Foreskin fibroblast (primary cell): ENCODE measurements at places on chromosomes 13 and 19.

GRCh38 chr19:10557603-10558197 lies 8.1 kb downstream of the KRI1 start:
- no peak for DNase-seq

GRCh38 chr19:16118489-16119033 lies 6.9 kb downstream of the RAB8A start:
- no peak for DNase-seq

DNA sequence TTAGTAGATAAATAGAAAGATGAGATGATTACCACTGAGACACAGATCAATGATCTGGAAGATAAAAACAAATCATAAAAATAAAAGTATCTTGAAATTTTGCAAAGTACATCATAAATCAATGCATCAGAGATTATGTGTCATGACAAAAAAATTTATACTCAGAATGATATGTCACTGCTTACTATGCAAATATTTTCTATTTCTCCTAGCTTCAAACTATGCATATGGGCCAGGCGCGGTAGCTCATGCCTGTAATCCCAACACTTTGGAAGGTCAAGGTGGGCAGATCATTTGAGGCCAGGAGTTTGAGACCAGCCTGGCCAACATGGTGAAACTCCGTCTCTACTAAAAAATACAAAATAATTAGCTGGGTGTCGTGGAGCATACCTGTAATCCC lies 17.3 kb upstream of the RBM26 start:
- DNase-seq = no peak

- DNase-seq = no peak
These were observed 401.2 kb downstream of the SPRY2 start for GRCh38 chr13:79939689-79940088.

- no peak for DNase-seq
These were observed 2.2 kb upstream of the SPRYD7 start for GRCh38 chr13:49938314-49938713.

DNA sequence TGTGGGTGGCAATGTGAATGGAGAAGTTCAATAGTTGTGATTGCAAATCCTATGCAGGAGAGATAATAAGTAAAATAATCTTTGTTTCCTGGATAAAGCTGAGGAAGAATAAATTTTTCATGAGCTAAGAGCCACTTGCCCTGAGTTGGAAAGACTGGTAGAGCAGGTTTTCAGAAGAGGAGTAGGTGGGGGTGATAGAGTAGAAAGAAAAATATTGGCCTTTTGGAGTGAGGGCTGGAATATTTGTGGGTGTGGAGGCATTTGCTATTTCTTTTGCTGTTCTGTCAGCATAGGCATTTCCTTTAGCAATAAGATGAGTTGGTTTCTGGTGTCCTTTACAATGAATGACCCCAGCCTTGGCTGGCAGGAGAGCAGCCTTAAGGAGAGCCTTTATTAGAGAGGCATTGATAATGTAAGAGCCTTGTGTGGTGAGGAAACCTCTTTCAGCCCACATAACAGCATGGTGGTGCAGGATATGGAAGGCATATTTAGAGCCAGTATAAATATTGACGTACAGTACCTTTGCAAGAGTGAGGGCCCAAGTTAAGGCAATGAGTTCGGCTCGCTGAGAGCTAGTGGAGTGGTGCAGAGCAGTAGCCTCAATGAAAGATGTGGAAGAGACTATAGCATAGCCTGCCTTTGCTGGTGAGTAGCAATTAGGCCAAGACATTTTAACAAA lies 11.6 kb upstream of the ZNF431 start:
- no peak for DNase-seq

DNA sequence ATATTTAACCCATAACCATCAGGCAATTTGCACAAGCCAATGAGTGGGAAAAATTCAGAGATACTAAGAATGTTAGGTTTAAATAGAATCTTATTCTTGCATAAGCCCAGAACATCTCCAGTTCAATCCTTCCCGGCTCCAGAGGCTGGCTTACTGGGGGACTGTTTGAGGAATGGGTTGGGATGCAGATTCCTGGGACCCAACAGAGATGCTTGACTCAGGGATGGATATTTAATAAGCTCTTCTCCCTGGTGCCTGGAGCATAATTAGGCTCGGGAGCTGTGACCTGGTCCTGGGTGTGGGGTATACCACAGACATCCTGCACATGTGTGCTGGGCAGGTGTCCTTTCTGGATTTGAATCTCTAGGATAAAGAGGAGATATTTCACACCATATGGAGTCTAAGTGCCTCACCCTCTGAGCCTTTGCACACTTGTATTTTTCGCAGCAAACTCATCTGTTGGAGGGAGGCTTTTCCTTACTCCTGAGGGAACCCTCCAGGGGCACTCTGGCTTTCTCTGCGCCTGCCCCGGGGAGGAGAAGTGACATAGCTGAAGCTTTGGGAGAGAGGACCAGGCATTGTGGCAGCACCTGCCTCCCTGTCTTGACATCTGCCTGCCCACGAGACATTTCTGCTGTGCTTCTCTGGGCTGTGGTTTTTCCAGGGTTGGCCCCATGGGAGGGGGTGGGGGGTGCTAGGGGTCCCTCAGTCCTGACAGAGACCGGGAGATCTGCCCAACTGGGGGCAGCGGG lies 36.1 kb upstream of the ANKRD10 start:
- DNase-seq = no peak

DNA sequence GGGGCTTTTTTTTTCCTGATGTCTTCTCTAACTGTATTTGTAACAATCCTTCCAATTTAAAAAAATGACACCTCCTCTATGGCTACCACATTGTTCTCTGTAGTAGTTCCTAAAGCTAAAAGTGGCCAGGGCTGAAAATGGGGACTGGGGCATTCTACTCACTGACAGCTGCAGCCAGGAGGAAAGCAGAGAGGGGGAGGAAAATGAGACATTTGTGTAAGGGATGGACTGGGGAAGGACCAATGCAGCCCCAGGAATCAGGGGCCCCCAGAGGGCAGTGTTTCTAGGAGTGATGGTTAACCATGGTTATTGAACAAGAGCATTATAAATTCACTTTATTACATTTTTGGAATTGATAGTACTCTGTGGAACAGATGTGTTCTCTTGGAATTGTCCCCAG lies 34.3 kb upstream of the C1QTNF9 start:
- no peak for DNase-seq

DNA sequence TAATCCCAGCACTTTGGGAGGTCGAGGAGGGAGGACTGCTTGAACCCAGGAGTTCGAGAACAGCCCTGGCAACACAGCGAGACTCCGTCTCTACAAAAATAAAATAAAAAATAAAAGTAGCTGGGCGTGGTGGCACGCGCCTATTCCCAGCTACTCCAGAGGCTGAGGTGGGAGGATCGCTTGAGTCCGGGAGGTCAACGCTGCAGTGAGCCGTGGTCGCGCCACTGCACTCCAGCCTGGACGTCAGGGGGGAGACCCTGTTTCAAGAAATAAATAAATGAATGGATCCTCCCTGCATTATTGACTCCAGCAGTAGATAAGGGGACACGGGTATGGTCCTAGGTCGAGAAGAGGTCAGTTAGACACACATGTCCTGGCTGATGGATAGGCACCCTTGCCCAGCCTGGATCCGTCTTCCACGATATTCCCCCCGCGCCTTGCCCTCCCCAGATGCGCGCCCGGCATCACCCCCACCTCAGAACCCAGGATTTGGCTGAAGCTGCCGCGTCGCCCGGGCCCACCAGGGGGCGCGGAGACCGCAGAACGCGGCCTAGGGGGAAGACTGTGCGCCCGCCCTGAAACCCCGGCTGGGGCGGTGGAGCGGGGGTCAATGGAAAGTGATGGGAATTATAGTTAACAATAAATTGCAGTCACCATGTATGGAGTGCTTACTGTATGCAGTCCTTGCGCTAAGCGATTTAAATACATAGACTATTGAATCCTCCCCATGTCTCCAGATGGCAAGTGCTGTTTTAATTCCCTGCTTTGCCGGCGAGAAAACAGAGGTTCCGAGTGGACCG lies 2.1 kb upstream of the HOOK2 start:
- DNase-seq = peak; percentile 92

DNA sequence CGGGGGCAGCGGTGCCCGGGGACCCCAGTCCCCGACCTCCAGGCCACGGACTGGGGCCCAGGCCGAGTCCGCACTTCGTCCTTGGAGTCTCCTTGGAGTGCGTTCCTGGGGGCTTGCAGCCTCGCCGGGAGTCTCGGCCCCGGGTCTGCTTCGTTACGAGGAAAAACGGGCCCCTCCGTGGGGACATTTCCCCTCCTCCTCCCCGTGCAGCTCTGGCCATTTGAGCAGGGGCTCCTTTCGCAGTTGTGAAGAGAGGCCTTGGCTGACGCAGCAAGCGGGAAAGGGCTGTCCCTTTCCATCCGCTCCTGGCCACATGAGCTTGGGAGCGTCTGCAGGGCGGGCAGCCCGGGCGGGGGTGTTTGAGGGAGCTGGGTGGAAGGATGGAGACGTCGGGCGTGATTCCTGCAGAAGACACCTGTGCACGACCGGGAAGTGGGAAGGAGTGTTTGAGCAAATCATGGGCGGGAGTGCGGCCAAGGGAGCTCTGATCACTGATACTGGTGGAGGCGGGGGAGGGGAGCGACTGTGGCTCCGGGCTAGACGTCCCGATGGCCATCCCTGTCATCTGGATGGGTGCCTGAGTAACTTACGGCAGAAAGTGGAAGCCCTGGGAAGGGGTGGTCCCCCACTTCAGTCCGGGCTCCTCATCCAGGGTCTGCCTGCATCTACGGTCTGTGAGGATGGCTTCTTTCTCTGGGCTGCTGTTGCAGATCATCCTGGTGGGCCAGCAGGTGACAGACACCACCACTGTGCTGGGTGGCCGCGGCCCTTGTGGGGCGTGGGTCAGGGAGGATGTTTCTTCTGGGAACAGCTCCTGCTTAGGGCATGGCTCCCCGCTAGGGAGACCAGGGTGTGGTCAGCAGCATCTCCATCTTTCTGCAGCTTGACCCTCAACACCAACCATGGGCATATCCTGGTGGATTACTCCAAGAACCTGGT lies 736 bp downstream of the GPI start:
- DNase-seq = peak; percentile 66

DNA sequence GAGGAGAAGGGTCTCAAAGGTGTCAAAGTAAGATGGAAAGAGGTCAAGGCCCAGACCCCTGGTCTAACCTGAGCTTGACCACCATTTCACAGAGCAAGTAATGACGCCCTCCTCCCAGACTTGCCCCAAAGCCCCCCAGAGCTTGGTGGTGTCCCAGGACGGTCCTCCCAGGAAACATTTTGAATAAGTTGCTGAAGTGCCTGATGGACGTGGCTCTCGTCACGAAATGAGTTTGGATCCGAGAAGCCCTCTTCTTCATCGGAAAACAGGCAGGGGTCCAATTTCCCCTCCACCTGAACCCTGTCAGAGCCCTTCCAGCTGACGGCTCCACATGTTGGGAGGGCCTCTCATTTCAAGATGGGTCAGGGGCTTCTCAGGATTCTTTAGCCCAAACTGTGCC lies 54.5 kb upstream of the TPM4 start:
- no peak for DNase-seq

GRCh38 chr19:34734537-34735103 lies 577 bp downstream of the ZNF181 start:
- peak; percentile 80 for DNase-seq

GRCh38 chr13:30796132-30796572 lies 60.8 kb downstream of the ALOX5AP start:
- DNase-seq = peak; percentile 76

DNA sequence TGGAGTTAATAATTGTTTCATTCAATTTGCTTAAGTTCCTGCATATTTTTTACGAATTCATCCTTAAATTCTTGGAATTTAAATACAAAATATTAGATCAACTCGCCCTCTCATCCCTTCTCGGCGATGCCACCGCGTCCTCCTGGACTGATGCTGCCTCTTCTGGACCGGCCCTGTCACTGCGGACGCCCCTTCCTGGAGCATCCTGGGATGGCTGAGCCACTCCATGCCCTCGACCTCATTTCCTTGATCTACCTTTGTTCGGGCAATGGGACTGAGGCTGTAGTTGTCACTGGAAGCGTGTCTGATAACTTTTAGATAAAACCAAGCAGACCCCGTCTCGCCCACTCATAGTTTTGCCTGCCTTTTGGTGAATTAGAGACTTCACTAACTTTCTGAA lies 283.7 kb downstream of the TEX29 start:
- DNase-seq = no peak

DNA sequence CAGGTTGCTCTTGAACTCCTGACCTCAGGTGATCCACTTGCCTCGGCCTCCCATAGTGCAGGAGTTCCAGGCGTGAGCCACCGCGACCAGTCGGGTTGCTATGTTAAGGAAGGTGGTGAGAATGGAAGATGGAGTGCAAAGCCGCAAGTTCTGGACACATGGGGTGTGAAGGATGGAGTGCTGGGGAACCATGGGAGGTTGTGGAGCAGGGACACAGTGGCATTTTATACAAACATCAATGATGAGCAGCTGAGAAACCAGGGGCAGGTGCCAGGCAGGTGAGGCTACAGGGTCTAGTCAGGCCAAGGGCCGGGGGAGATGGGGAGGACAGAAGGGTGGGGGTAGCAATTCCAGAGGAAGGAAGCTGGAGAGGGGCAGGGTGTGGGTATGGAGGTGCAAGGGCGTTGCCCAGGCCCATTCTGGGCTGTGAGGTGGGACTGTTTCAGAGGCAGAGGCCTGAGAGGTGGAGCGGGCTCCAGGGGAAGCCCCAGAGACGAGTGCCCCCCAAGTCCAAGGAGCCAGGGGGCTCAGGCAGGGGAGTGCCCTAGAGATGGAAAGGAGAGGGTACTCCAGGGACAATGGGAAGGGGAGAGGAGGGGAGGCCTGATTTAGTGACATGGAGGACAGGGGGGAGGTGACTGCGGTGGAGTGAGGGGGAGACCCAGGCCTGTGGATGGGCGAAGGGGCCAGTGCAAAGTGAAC lies 1.9 kb upstream of the RAX2 start:
- no peak for DNase-seq

DNA sequence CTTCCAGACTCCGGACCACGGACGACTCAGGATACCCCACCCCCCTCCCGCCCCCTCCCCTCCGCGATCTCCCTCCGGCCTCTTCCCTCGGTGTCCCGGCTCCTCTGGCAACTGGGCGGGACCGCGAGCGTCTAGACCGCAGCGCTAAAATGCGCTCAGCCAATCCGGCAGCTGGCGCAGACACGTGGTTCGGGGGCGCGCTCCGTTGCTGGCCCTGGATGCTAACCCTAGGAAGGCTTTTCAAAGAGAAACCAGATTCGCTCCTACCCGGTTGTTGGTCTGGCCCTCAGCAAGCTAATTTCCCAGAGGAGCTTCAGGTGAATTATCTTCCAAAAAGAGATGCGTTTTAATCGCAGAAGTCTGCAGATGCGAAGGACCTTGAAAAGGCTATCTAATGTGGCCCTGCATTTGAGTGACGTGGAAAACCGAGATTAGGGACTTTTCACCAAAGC lies at the start of gene DZIP1:
DZIP1 (minus strand) TSS at position 106 of the 452 bp plus-strand sequence. CDS start 2,677 bp downstream, outside the sequence.
- DNase-seq = peak; percentile 87

DNA sequence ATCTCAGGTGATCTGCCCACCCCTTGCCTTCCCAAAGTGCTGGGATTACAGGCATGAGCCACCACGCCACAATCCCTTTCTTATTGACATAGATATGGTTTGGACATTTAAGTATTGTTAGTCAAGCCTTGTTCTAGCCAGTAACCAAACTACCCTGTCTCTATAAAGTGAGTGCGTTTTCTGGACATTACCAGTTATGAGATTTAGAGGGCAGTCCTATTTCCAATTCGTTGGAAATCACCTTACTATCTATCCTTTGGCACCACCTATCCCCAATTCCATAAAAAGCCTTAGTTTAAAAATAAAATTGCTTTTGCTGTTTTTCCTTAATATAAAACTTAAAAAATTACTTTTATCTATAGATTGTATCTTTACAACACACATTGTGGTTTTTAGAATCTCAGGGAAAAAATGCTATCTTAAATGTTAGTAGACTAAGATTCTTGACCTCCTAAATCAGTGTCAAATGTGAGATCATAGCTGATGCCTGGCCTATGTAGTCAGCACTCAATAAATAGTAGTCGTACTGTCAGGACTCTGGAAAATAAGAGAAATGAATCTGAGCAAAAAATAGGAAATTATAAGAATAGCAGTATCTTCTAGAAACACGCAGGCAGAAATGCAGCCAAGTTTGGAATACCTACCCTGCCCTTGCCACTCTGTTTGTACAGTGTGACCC lies 57.0 kb downstream of the NUFIP1 start:
- DNase-seq = peak; percentile 62
